ENCODE measurements at places on chromosomes 7 and 10.
A peak's percentile ranks its signal among the peaks of the same experiment; 100 is the strongest.

DNA sequence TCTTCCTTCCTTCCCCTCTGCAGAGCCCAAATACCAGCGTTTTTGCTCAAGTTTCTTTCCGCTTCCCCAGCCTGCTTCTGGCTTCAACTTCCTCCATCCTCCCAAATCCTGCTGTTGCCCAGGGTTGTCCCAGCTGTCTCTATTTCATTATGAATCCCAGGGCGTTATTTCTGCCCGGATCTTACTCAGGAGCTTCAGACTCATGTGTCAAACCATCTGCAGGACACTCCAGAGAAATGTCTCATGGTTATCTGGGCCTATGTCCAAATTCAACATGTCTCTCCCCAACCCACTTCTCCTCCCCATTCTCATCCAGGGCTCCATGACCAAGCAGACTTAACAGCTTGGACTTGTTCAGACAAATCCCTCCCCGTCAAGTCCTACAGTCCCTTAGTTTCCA is 15.6 kb downstream of the ARHGAP22 start:
- no peak for DNase-seq

DNA sequence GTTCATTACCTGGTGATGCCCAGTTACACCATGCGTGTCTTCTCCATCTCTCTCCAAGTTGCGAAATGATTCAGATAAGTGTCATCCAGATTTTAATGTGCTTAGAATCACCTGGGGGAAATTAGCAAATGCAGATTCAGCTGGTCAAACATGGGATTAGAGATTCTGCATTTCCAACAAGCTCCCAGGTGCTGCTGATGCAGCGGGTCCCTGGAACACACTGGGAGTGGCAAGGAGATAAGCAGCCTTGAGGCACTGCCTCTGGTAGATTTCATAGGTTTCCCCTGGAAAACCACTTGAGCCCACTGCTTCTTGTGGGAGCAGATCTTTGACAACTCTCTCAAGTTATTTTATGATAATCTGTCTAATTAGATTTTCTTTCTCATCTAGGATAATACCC is 196.0 kb upstream of the C7orf33 start:
- no peak for DNase-seq

GRCh38 chr10:120039046-120039445 is 146.5 kb downstream of the SEC23IP start:
- no peak for DNase-seq

DNA sequence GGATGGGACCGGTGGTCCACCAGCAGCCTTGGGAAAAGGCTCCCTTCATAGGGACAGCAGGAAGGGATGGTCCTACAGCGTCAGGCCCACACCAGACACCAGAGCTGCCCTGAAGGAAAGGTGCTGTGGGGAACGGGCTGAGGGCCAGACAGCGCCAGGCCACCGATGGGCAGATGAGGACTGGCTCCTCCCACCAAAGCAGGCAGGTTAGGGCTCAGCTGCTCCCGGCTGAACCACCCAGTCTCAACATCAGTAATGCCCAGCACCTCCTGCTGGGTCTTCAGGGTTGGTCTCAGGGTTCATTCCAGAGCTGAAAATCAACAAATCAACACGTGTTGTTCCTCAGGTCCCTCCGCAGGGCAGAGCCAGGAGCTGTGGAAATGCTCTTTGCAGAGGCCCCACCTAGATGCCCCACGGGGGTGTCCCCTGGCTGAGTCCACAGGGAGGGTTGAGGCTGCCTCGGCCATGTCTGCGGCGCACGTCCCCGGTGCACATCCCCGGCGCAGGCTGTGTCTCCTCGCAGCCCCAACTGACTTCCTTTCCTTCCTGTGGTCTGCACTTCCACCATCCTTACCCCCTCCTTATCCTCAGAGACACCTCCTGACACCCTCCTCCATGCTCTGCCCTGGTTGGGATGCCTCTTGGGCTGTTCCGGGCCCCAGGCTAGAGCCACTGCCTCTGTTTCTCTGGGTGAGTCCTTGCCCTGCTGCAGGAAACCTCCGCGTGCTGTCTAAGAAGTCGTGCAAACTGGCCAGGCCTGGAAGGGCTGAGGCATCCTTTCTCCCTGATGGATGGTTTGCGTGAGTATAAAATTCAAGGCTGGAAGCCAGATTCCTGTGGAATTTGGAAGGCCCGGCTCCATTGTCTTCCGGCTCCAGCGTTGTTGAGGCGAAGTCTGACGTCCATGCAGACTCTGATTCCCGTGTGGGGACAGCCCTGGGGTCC is 32.8 kb upstream of the CFAP46 start:
- no peak for DNase-seq

- peak; percentile 91 for DNase-seq
These were observed 5.7 kb downstream of the KAZALD1 start for GRCh38 chr10:101067356-101068083.

DNA sequence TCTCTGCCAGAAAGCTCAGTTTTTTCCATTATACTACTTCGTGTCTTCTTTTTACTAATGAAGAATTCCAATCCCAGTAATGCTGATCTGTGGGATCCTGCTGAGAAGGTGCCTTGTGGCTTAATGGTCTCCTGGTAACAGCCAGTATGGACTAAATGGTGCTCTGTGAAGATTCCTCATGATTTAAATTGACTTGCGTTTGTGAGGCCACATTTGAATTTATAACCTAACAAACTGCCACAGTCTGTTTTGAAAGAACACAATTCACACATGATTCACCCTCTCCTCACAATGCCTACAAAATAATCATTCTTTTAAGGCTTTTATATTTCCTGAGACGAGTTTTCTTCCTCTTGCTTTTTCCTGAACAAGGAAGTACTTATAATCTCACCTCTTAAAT is 140.0 kb downstream of the MBL2 start:
- no peak for DNase-seq

- no peak for DNase-seq
These were observed 134.6 kb downstream of the RNF216 start for GRCh38 chr7:5646846-5647245.
